ENCODE measurements at places on chromosomes 2 and 18.
A peak's percentile ranks its signal among the peaks of the same experiment; 100 is the strongest.

GRCh38 chr2:173230181-173230580 is 124.5 kb upstream of the CDCA7 start:
- DNase-seq = no peak

GRCh38 chr2:88396209-88396608 is 56.3 kb downstream of the FOXI3 start:
- DNase-seq = no peak

DNA sequence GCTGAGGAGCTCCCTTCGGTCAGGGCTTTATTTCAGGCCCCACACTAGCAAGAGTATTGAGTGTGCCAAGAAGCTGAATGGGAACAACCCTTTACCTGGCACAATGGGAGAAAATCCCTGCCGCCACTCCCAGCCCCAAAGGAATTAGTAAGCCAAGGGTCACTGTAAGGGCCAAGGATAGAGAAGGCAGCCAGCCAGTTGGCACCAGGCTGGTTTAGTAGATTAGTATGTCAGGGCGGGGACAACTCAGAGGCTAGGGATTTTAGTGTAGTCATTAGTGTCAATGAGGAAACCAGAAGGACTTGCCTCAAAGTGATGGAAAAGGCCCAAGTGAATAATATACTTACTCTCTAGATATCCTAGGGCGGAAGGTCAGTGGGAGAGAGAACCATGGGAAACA is 34.9 kb upstream of the CYP26B1 start:
- DNase-seq = no peak

DNA sequence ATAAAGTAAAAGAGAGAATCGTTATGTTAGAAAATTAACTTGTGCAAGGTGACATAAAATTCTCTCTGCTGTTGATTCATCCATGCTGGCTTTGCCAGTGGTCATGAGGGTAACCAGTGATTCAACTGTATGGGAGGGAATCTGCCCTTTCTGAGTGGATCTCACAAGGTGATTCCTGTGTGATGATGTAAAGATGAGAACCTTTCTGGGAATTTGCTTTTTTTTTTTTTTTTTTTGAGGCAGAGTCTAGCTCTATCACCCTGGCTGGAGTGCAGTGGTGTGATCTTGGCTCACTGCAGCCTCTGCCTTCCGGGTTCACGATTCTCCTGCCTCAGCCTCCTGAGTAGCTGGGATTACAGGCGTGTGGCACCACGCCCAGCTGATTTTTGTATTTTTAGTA is 23.3 kb downstream of the RAB31 start:
- DNase-seq = no peak

DNA sequence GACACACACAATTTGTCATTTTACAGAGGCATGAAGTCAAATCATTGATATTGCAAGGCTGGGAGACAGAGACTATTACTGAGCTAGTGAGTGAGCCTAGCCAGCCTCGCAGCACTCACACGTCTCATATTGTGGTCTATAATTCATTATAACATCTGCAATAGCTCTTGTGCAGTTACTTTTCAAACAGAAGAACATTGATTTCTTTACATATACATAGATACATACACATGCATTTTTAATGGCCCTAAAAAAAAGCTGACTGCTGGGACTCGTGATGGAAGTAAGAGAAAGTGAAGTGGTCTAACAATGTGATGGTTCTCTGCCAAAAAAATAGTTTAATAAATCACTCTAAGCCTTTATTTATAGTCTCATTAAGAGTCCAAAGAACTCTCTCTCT is 56.8 kb downstream of the KIAA2012 start:
- DNase-seq = no peak

GRCh38 chr2:18297534-18298058 is 262.9 kb downstream of the RDH14 start:
- DNase-seq = no peak

GRCh38 chr2:123770996-123771720 is 253.9 kb upstream of the CNTNAP5 start:
- DNase-seq = no peak

DNA sequence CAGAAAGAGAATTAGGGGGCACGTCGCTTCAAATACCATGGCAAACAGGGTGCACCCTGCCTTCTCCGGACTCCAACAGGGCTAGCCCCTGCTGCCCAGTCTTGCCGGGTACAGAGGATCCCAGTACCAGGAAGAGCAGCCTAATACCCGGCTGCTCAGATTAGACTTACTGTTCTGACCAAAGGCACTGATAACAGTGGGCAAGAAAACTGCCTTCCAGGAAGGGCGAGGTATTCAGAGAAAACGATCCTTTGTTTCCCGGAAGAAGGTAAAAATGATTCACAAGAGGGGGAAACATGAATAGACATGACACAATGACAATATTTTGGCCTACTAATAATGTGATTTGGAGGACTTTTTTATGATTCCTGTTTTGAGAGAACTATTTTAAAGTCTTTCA is 99.9 kb downstream of the SS18 start:
- DNase-seq = no peak

DNA sequence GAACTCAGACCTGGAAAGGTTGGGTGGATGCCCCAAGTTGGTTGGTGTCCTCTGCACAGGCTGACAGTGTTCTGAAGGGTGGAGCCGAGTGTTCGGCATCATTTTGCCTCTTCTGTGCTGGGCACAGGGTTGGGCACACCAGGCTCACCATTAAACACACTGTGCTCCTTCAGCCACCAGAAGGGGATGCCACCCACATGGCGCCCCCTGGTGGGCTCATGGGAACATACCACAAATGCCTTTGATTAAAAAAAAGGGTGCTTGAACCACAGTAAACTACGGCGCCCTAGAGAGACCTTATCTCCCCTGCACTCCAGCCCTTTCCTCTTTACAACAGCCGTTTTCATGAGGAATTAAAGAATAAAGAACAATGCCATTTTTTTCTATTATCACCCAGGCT is 89.4 kb downstream of the CELF4 start:
- no peak for DNase-seq

- DNase-seq = no peak
Observed at GRCh38 chr18:58038063-58038462, 6.0 kb upstream of the NEDD4L start.

DNA sequence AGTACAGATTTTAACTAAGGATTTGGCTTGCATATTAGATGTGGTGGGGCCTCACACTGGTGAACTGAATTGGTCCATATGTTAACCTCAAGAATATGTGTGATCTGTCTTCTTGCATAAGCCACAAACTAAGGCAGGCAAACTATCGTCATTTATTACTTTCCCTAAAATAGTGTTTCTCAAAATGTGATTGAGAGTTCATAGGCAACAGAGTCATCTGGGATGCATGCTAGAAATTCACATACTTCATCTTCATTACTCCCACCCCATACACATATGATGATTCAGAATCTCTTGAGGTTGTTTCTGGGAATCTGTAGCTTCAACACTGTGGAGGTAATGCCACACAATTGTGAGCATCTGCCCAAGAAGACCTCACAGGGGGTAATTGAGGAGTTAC is 822.8 kb upstream of the CDH2 start:
- DNase-seq = no peak

GRCh38 chr2:241799522-241800197 is 9.3 kb upstream of the NEU4 start:
- no peak for DNase-seq

GRCh38 chr18:13240060-13240725 is 21.6 kb downstream of the LDLRAD4 start:
- no peak for DNase-seq

GRCh38 chr2:42947809-42948600 is 155.6 kb upstream of the HAAO start:
- no peak for DNase-seq

GRCh38 chr2:230849633-230850357 is 14.9 kb upstream of the ITM2C start:
- no peak for DNase-seq

DNA sequence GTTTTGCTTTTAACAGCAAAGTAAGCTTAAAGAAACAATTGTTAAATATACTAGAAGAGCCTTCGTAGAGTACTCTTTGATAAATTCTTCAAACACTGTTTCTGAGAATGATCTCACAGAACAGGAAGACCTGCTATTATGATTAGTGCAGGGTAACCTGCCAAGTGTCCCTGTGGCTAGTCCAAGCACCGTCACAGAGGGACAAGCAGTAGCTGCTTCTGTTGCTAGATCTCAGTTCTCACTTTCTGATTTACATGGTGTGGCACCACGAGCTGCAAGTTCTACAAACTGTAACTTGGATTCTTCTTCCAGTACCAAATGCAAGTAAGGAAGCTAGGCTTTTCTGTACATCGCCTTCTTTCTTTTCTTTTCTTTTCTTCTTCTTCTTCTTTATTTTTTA is 121.5 kb downstream of the PIEZO2 start:
- DNase-seq = no peak

DNA sequence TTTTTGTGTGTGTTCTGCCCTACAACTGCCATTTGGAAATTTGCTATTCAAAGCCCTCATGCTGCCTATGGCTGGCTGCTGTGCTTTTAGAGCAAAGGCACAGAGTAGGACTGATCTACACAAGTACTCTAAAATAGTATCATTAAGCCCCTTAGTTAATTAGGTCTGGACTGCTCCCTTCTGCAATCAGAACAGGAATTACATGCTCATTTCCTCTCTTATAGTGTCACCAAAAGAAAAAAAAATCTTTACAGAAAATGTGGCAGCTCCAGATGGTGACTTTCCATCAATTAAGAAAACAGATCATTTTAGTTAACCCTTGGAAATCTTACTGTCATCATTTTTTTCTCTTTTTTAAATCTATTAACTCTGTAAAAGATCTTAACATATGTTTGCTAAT is 337.5 kb downstream of the RIT2 start:
- no peak for DNase-seq

GRCh38 chr2:78061301-78061700 is 539.1 kb upstream of the LRRTM4 start:
- DNase-seq = peak; percentile 1

- DNase-seq = no peak
Observed at GRCh38 chr18:53790786-53791185, 433.7 kb downstream of the MBD2 start.

GRCh38 chr2:145123606-145124005 is 603.7 kb upstream of the ZEB2 start:
- no peak for DNase-seq

DNA sequence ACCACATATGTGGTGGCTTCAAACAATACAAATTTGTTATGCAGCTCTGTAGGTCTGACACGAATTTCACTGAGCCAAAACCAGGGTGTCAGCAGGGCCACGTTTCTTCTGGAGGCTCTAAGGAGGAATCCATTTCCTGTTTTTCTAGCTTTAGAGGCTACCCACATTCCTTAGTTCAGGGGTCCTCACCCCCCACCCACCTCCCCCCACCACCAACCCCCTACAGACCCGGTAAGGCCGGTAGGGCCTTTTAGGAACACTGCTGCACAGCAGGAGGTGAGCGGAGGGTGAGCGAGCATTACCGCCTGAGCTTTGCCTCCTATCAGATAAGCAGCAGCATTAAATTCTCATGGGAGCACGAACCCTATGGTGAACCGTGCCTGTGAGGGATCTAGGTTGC is 10.6 kb upstream of the SLC39A10 start:
- DNase-seq = no peak

DNA sequence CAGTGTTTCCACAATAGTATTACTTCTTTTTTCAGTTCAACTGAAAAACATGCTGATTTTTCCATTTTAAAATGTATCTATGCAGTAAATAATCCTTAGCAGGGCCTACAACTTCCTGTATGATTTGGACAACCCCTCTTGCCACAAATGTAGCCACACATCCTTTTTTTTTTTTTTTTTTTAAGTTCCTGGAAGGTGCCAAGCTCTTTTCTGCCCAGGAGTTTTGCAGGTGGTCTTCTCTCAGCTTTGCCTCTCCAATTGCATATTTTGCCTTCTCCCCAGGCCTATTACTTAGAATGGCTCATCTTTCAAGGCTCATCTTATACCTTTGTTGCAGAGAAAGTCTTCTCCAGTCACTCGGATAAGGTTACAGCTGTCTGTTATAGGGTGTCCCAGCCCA is 11.6 kb downstream of the KLHL14 start:
- no peak for DNase-seq

GRCh38 chr18:3889803-3890202 is 439.8 kb downstream of the TGIF1 start:
- no peak for DNase-seq

DNA sequence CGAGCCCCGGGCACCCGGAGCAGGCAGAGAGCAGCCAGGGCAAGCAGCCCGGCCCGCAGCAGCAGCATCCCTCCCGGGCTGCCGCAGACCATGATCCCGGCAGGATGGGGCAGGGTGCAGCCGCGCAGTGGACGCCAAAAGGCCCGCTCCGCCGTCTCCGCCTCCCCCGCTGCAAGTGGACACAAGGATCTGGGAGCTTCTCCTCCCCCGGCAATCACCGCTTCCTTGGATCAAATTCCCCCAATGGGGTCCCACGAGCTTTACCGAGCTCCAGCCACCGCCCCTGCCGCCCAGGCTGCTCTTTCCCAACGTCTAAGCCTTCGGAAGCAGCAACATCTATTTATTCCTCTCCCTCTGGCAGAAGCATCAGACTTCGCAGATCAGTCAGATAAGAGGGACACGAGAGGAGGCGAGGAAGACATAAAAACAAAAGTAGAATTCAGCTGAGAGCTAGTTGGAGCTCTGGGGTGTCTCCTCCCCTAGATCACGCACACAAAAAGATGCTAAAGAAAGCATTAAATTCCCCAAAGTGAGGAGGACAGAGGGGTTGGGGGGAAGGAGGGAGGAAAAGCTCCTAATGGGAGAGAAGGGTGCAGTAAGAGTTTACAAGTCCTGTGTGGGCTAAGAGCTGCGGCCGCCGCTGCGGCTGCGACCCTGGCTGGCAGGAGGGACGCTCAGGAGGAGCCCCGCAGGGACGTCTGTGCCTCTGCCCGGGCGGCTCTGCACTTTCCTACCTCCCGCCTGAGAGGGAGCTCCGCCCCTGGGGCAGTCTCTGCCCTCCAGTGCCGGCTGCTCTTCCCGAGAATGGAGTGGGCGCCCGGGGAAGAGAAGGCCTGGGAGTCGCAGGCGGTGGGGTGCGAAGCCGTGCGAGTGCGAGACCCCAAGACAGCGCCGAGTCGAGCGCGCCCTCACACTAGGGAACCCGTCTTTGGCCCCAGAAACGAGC is at the start of gene FRZB:
TSS of gene FRZB (minus strand) at position 177 of the 946 bp plus-strand sequence. CDS start at position 92, 85 bp downstream.
- DNase-seq = no peak

- DNase-seq = no peak
Observed at GRCh38 chr2:227578642-227579041, 20.1 kb upstream of the SCYGR2 start.

GRCh38 chr2:11967946-11968465 is 221.6 kb downstream of the LPIN1 start:
- no peak for DNase-seq
